ENCODE measurements at places on chromosomes 3 and 15. TPM values are rescaled to one million over a fixed set of nuclear protein-coding genes. Genes with fewer than 3 reads are reported as not detected.

DNA sequence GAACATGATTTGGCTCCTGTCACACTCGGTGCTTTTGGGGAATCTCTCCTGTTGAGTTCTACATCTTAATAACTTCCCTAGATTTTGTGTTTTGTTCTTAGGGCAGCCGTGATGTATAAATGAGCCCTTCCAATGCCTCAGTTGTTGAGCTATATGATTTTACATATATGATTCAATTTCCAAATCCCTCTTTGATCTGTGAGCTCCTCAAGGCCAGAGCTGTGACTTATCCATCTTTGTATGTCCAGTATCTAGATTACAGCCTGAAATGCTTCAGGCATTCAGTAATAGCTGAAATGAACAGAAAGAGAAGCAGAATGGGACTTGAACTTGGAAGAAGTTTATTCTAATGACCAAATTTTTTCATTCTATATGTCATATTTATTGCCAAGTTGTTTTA, 26.6 kb downstream of the CGGBP1 start:
- H3K27me3 ChIP-seq: no peaks in the 10 kb centered on the region
- H3K4me3 ChIP-seq: no peak overlapping the region
- H3K4me1 ChIP-seq: no peaks in the 10 kb centered on the region
- no peak for DNase-seq

The PDZRN3 gene
- 42.9 TPM for total RNA-seq

DNA sequence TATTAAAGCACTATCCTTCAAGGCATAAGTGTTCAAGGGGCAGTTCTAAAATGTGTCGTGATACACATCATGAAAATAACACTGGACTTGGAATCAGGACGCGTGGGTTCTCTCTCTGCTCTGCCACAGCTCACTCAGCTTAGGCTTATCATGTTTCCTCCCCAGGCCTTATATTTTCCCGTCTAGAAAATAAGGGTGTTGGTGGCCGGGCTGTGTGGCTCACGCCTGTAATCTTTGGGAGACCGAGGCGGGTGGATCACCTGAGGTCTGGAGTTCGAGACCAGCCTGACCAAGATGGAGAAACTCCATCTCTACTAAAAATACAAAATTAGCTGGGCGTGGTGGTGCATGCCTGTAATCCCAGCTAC, 223.0 kb downstream of the OPA1 start:
- H3K4me1 ChIP-seq: peaks cover 37% of the 10 kb centered on the region
- H3K36me3 ChIP-seq: no peaks in the 10 kb centered on the region
- H3K4me3 ChIP-seq: no peak overlapping the region
- no peaks in the 10 kb centered on the region for H3K27me3 ChIP-seq
- H3K27ac ChIP-seq: peak overlapping the region; percentile 71
- DNase-seq: no peak

The LYZL4 gene
- not detected for total RNA-seq

The SLCO2A1 gene
- total RNA-seq: 2.3 TPM

DNA sequence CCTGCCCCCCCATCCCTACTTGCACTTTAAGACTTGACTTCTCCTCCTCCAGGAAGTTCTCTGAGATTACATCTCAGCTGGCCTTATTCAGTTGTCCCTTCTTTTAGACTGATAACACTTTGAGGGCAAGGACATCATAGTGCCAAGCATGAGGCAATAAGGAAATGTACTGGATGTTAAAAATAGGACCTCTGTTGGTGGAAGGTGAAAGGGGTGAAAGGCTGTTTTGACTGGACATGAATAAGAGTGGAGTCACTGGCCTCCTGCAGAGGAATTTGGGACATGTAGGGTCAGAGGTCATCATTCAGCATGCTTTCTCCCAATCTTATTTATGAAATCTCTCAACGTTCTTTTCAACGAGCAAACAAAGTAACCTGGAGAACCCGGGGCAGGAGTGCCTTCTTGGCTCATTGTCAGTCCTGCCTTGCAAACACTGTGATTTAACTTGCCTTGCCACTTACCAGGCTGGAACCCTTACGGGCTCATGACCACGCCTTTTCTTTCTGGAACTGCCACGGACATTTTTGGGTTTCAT, 38.6 kb downstream of the TRIM71 start:
- H3K36me3 ChIP-seq: no peaks in the 10 kb centered on the region
- DNase-seq: no peak
- peaks cover 12% of the 10 kb centered on the region for H3K4me1 ChIP-seq
- no peak overlapping the region for H3K4me3 ChIP-seq
- H3K27me3 ChIP-seq: no peaks in the 10 kb centered on the region
- H3K27ac ChIP-seq: peak overlapping the region; percentile 36

GRCh38 chr15:70701891-70702568, 61.3 kb downstream of the UACA start:
- peaks cover 32% of the 10 kb centered on the region for H3K4me1 ChIP-seq
- no peak overlapping the region for H3K4me3 ChIP-seq
- H3K27me3 ChIP-seq: no peaks in the 10 kb centered on the region
- H3K27ac ChIP-seq: peak overlapping the region; percentile 68
- no peaks in the 10 kb centered on the region for H3K36me3 ChIP-seq

DNA sequence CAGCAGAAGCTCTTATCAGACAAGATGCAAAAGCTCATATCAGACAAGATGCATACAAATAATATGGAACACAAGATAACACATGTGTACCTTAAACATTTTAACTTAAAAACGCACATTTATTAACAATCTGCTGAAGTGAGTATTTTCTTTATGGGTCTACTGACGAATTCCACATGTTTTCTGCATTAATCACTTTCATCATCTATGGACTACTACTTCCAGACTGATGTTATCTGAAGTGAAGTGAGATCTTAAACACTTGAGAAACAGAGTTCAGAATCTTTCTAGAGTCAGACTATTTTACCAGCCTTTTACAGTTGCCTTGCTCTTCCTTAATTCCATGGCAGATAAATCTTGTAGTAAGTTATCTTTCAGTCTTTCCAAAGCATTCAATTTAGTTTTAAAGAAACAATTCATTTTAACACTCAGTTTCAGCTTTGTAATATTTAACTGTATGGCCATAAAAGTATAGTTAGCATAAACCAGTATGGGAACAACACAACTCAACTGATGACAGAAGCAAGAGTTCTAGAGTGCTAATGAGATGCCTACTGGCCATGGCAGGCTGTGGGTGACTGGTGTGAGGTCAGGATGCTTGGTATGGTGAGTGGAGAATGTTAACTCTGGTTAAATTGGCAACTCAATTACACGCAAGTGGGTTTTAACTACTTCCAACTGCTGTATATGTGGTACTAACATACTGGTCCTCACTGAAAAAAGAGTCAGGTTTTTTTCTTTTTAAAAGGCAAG, 9.8 kb downstream of the CMTM6 start:
- H3K4me1 ChIP-seq: peaks cover 21% of the 10 kb centered on the region
- H3K27ac ChIP-seq: no peak overlapping the region
- no peak overlapping the region for H3K4me3 ChIP-seq

GRCh38 chr15:83115410-83115809, 8.0 kb downstream of the TM6SF1 start:
- H3K27ac ChIP-seq: no peak overlapping the region
- H3K36me3 ChIP-seq: no peaks in the 10 kb centered on the region
- H3K4me1 ChIP-seq: no peaks in the 10 kb centered on the region

- H3K27me3 ChIP-seq: no peaks in the 10 kb centered on the region
- H3K4me1 ChIP-seq: no peaks in the 10 kb centered on the region
- no peak overlapping the region for H3K27ac ChIP-seq
- no peak overlapping the region for H3K4me3 ChIP-seq
- no peak for DNase-seq
Measured at GRCh38 chr3:108380128-108380795, 83.9 kb downstream of the HHLA2 start.

GRCh38 chr3:139122221-139122581, 77.5 kb upstream of the PRR23C start:
- DNase-seq: no peak
- peak overlapping the region; percentile 75 for H3K27ac ChIP-seq
- no peak overlapping the region for H3K4me3 ChIP-seq
- no peaks in the 10 kb centered on the region for H3K36me3 ChIP-seq

DNA sequence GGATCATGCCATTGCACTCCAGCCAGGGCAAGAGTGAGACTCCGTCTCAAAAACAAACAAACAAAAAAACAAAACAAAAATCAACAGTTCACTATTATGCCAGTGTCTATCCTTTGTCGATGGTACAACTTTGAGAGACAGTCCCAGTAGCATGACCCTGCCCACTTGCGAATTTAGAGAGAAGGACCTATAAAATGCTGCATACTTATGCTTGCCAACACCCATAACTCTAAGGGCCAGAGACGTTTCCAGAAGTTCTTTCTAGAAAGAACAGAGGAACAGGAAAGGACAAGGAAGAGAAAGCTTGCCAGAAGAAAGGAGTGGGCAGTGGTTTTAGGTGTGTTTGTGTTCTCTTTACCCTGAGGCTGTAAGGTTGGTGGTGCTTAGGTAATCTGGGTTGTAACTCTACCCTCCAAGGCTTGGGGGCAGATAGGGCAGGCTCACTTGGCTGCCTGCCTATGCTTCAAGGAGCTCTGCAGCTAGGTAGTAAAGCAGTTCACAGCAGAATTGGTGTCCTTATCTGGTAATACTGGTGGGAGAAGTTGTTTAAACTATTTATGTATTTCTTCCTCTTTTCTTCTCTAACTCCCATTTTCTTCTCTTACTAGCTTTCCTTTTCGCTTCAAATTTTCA, 50.6 kb upstream of the SPPL2A start:
- no peaks in the 10 kb centered on the region for H3K4me1 ChIP-seq
- H3K4me3 ChIP-seq: no peak overlapping the region
- DNase-seq: no peak
- no peak overlapping the region for H3K27ac ChIP-seq
- no peaks in the 10 kb centered on the region for H3K36me3 ChIP-seq

DNA sequence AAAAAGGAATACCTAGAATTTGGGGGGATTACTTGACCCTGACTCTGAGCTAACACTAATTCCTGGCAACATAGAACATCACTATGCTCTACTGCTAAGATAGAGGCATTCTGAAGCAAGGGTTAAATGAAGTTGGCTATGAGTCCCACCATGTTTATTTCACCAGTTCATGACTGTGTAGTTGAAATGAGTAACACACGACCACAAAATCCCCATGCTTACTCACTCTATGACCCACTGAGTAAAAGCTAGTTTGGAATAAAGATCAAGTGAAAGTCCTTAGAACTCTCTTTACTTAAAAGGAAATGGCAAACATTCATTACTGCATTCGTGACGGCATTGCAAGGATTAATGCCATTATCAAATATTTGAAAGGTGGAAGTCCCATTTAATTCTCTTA, 47.4 kb downstream of the MRPL46 start:
- no peak overlapping the region for H3K27ac ChIP-seq
- no peaks in the 10 kb centered on the region for H3K27me3 ChIP-seq
- H3K36me3 ChIP-seq: no peaks in the 10 kb centered on the region
- no peaks in the 10 kb centered on the region for H3K4me1 ChIP-seq

GRCh38 chr15:91231703-91232102, 131.6 kb downstream of the SV2B start:
- H3K4me1 ChIP-seq: no peaks in the 10 kb centered on the region
- no peak overlapping the region for H3K27ac ChIP-seq
- no peak for DNase-seq
- no peak overlapping the region for H3K4me3 ChIP-seq

DNA sequence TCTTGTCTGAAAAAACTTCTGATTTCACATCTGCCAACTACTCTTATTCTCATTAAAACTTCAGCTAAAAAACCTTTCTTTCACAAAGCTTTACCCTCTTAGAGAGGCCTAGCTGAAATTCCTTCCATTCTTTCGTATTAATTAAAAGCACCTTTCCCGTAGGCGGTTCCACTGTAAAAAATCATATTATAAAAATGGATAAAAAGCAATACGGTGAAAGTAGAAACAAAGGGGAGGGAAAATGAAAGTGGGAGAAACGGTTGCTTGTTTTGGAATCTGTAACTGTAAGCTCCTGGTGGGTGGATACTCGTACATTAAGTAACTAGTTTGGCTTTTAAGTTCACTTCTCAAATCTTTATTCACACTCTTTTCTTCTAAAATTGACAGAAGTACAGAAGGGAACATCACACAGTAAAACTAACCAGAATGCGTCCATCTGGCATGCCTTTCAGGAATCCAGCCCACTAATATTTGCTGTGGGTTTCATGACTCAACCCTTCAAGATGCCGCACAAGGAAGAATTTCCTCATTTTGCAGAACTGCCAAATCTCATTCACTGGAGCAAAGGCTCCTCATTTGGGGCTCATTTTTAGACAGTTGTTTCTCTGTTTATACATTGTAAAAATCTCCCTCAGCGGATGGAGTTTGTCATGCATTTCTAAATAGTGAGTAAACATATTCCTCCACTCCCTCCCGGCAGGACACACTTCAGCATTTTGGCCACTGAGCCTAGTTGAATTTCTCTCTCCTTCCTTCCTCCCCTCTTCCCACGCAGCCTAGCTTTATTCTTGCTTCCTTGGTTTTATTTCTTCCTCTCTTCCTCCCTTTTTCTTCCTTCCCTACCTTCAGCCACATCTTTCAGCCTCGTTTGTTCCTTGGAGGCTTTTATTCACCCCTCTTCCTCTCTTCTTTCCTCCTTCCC, 419.5 kb upstream of the NAALADL2 start:
- peak overlapping the region; percentile 99 for H3K27ac ChIP-seq
- H3K4me3 ChIP-seq: peak overlapping the region; percentile 76
- H3K4me1 ChIP-seq: no peaks in the 10 kb centered on the region
- H3K27me3 ChIP-seq: no peaks in the 10 kb centered on the region

Data from hepatocyte (in vitro differentiated cells).